Mesenteric fat pad (tissue), 1 donor: ENCODE measurements at places on chromosomes 12 and 14.

DNA sequence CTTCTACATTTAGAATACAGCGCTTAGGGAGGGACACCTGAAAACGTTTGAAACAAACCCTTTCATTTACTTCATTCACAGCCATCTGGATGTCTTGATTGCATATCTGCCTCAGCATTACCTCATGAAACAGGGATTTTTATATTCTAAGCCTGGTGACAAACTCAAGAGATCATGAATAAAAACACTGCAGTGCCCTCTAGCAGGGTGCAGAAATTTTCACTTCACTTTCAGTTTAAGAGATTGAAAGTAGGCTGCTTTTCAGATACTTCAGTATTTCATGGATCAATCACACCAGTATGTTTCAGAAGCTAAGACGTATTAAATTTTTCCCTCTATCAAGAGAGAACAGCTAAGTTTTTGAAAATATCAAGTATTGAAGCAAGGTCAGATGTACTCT, 467.8 kb downstream of the MDGA2 start:
- no peak for DNase-seq

DNA sequence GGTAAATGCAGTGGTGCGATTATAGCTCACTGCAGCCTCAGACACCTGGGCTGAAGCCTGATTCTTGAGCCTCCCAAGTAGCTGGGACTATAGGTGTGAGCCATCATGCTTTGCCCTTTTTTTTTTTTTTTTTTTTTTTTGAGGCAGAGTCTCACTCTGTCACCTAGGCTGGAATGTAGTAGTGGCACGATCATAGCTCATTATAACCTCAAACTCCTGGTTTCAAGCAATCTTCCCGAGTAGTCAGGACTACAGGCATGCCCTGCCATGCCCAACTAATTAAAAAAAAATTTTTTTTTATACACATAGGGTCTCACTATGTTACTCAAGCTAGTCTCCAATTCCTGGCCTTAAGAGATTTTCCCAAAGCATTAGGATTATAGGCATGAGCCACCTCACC, 6.9 kb downstream of the ATP2A2 start:
- no peak for DNase-seq

GRCh38 chr12:59716043-59716442, 120.2 kb downstream of the SLC16A7 start:
- DNase-seq = no peak

- DNase-seq = no peak
These were observed 662 bp upstream of the ATP2A2 start for GRCh38 chr12:110280392-110280778.

DNA sequence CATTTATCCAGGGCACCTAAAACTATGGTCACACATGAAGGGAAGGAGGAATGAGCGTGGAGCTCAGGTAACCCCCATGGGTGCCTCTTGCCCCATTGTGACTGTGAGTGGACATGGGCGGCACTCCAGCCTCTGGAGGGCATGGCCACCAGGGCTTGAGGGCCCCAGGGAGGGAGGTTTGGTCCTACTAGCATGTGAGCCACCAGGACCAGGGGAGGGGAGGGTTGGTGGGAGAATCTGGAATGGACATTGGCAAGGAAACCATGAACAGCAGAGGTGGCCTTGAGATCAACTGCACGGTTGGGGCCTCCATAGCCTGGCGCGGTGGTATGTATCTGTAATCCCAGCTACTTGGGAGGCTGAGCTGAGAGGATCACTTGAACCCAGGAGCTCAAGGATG, 623.6 kb downstream of the AACS start:
- no peak for DNase-seq

DNA sequence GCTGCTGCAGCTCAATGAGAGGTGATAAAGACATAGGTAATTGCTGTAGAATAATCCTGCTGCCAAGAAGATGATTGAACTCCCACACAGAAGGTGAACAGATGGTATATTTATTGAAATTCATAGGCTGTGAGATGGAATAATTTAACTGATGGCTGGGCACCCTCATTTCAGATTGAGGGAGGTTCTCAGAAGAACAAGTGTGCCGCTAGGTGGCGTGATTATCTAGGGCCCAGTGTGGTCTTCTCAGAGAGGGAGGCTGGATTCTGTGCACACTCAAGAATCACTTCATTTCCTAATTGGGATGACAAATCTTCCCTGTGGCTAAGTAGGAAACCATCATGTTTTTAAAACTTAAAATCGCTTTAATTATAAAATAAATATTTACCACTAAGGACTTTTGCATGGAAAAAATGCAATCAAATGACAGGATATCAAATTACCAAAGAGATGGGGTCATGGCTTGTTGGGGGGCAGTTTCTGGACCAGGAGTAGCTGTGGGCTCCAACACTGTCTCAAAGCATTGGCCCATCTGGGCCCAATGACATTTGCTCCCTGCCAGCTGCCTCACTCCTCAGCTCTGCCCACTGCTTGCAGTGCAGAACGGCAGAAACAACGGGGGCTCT, 132.3 kb downstream of the SNAPC1 start:
- no peak for DNase-seq

DNA sequence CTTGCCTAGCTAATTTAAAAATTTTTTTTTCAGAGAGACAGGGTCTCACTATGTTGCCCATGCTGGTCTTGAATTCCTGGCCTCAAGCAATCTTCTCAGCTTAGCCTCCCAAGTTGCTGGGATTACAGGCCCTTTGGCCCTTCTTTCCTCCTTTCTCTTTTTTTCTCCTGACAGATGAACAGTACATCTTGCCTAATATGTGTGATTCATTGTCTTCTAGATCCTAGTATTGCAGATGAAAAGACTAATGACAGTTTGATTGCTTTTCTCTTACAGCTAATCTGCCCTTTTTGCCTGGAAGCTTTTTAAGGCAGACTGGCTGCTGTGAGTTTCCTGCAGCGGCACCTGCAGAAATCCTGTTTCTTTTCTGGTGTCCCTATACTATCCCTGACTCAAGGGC, 12.0 kb downstream of the DEPDC4 start:
- no peak for DNase-seq

- DNase-seq = no peak
These were observed 44.8 kb downstream of the PLXNC1 start for GRCh38 chr12:94193168-94193567.

DNA sequence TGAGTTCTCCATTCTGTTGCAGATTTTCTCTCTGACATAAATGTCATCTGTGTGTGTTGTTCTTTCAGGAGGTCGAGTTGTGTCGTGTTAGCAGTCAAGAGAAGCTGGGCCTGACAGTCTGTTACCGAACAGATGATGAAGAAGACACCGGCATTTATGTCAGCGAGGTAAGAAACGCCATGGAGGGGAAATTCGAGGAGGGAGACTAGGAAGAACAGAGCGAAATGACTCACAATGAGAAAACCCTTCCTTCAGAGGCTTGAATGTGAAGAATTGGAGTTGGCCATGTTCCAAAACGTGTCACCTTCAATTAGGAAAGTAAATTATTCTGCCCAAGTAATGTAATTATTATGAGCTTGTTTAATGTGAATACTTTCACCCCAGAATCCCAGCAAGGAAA, 364.5 kb downstream of the PDZRN4 start:
- DNase-seq = no peak

- DNase-seq = peak; percentile 16
These were observed 816 bp upstream of the GDF11 start for GRCh38 chr12:55741931-55742680.

DNA sequence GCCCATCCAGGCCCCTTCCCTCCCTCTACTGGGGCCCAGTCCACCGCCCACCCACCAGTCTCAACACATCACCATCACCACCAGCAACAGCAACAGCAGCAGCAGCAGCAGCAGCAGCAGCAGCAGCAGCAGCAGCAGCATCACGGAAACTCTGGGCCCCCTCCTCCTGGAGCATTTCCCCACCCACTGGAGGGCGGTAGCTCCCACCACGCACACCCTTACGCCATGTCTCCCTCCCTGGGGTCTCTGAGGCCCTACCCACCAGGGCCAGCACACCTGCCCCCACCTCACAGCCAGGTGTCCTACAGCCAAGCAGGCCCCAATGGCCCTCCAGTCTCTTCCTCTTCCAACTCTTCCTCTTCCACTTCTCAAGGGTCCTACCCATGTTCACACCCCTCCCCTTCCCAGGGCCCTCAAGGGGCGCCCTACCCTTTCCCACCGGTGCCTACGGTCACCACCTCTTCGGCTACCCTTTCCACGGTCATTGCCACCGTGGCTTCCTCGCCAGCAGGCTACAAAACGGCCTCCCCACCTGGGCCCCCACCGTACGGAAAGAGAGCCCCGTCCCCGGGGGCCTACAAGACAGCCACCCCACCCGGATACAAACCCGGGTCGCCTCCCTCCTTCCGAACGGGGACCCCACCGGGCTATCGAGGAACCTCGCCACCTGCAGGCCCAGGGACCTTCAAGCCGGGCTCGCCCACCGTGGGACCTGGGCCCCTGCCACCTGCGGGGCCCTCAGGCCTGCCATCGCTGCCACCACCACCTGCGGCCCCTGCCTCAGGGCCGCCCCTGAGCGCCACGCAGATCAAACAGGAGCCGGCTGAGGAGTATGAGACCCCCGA, 6.8 kb upstream of the RNU7-1 start:
- no peak for DNase-seq

GRCh38 chr12:120651821-120652220, 11.4 kb downstream of the CABP1 start:
- no peak for DNase-seq

- DNase-seq = no peak
These were observed 153.9 kb downstream of the ACSS3 start for GRCh38 chr12:81231574-81232368.

- peak; percentile 45 for DNase-seq
These were observed 982.9 kb upstream of the TMEM132C start for GRCh38 chr12:127284021-127284420.

DNA sequence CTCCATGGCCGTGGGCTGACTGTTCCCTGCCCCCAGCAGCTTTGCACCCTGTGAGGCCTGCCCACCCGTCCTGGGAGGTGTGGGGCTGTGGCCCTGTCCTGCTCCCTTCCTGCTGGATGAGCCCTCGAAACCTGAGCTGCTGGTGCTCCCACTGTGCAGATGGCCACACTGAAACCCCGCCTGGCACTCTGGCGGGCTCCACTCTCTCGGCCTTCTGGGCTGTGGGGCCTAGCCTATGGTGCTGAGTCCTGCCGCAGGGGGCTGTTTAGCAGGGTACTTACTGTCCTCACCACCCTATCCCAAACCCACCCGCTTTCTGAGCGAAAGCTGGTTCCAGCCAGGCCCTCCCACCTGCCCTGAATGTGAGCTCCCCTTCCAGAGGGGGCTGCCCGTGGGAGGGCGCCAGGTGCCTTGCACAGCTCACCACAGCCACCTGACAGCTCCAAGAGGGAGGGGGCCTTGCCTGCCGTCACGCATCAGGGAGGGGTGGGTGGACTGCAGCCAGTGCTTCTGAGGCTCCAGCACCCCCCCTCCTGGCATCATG, 7.3 kb downstream of the SLC25A47 start:
- DNase-seq = no peak

GRCh38 chr12:55711786-55712553, 3.9 kb upstream of the BLOC1S1 start:
- DNase-seq = no peak

- DNase-seq = no peak
These were observed 5.1 kb downstream of the GPRC5D start for GRCh38 chr12:12946686-12947355.

GRCh38 chr14:89619596-89619995, 202.6 kb upstream of the FOXN3 start:
- DNase-seq = no peak
